Anterior cingulate cortex (tissue), 58 donors: ENCODE measurements at places on chromosomes 1 and 21.

GRCh38 chr1:53766831-53767405, 28.0 kb upstream of the GLIS1 start:
- DNase-seq = no peak

DNA sequence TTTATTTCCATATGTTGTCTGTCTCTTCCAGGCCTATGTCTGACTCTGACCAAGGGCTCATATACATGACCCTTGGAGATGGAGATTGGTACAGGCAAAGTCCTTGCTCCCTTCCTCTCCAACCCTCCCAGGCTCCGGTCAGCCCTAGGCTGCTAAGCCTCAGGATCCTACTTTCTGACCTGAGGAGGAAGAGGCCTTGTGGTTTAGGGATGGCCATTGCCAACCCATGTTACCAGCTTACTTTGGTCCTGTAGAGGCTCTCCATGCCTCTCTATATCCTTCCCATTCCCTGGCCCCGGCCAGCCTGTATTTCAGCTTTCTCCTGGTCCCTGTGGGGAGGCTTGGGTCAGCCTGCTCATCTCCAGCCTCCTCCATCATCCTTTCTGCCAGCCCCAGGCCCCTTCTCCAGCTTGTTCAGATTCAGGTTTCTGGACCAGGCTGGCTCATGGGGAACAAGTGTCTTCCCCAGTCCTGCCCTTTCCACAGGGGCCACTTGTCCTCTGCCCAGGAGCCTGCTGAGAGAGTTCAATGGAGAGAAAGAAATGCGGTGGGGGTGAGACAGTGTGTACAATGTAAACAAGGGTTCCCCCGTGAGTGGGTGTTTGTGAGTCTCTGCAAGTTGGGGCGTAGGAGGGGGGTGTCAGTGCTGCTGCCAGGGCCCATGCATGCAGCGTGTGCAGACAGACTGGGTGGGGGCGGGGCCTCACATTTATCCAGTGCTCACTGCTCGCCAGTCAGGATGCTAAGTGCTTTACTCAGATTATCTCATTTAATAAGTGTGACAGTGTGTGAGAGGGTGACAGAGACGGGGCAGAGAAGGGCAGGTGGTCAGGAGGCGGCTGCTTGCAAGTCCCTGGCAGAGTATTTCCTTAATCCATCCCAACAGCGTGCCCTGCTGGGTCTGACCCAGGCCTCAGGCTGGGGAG, 31.3 kb upstream of the FOXO6 start:
- DNase-seq = no peak

DNA sequence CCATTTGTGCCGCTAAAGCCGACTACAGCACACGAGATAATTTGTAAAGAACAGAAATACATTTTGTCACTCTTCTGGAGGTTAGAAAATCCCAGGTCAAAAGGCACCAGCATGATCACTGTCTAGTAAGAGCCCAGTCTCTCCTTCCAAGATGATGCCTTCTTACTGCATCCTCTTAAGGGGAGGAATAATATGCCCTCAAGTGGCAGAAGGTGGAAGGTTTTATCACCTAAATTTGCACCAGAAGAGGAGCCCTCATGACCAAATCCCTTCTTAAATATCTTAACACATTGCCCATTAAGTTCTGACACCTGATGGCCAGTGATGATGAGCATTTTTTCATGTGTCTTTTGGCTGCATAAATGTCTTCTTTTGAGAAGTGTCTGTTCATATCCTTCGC, 326.7 kb upstream of the RGS18 start:
- DNase-seq = no peak

DNA sequence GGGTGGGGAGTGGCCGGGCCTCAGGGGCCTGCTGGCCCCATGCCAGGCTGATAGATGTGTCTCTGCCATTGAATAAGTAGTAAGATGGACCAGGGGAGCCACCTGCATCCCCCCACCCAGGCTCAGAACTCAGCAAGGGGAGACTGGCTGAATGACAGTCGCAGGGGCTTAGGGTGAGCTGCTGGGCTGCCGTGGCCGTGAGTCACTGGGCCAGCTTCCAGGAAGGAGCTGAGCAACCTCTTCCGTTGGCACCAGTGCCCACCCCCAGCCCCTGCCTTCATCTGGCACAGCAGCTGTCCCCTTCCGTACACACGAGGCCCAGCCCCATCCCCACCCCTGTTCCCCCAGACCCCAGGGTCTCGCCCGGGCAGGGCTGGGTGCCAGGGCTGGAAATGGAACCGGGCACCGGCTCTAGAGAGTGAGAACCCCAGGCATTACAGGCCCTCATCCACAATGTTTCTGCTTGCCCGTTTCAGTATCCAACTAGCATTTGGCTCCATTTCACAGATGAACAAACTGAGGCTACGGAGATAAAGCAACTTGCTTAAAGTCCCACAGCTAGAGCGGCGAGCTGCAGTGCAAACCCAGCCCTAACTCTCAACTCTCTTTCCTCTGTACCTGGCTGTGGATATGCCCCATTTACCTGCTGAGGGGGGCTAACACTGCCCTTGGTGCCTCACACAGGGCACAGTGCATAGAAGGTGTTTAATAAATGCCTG, 10.2 kb downstream of the WNT4 start:
- peak; percentile 20 for DNase-seq

- no peak for DNase-seq
Observed at GRCh38 chr1:218557731-218558130, 212.6 kb downstream of the TGFB2 start.

DNA sequence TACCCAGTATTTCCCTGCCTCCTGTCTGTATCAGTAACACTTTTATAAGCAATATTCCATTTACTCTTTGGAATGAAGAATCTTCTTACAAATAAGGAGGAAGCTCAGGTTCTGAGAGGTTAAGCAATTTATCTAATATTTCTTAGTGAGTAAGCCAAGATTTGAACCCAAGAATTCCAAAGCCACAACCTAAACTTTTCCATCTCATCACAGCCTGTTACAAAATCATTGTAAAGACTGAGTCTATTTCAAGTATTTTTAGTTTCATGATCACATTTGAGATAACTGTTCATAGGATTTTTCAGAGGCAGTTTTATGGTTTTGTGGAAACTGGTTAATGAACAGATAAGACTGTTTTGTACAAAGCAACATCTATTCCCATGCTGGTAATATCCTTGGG, 29.8 kb upstream of the HHAT start:
- DNase-seq = no peak

GRCh38 chr1:215269955-215270354, 187.4 kb downstream of the KCNK2 start:
- DNase-seq = no peak

DNA sequence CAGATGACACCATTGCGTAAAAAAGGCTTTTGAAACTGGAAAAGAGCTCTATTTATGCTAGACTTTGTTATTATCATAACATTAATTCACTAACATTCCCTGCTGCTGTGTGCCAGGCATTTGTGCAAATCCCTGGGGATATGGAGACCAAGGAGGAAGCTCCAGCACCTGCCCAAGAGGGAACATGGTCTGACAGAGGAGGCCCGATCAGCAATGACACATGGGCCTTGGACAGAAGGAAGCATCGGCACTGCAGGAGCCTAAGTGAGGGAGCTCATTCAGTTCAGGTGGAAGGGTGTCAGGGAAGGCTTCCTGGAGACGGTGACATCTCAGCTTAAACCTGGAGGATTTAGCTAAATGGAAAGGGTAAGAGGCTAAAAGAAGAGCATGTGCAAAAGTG, 13.9 kb downstream of the CAMK2N1 start:
- DNase-seq = no peak

DNA sequence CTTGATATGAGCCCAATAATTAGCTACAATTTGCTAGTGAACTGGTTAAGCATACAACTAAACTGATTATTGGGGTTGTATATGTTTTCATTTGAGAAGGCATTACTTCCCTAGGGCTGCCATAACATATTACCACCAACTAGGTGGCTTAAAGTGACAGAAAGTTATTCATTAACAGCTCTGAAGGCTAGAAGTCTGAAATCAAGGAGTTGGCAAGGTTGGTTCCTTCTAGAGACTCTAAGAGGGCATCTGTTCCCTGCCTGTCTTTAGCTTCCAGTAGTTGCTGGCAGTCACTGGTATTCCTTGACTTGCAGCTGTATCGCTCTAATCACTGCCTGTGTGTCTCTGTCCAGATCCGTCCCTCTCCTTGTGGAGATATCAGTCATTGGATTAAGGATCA, 86.3 kb downstream of the LHX9 start:
- DNase-seq = no peak

DNA sequence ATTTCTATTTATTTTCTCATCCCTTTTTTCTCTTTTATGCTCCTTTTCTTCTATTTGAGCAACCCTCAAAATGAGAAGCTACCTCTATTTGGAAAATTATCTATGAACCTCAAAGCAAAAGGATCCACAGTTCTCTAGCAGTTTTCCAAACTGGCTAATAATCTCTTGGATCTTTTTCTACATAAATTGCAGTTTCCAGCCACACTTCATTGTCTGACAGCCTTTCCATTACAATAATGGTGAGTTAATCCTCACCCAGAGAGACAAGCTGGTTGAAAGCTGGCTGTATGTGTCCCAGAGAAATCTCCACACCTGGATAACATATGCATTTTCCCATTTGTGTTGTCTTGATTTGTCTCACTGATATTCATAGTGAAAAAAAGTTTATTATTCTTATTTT, 16.5 kb upstream of the HSD17B7 start:
- DNase-seq = no peak

DNA sequence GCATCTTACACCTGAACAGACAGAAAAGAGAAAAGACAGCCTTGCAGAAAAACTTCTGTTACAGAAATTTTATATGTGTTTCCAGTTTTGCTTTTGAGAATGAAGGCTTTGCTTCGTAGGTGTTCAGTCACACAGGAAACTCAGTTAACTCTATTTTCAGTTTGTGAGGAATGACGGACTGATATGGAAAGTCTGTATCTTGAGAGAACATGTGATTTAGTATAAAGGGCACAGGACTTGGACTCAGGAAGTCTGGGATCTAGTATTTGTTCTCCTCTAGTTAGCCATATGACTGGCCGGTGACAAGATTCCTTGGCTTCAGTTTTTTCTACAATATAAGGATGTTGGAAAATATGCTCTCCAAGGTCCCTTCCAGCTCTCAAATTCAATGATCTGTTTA, 149.1 kb downstream of the OLFM3 start:
- no peak for DNase-seq

DNA sequence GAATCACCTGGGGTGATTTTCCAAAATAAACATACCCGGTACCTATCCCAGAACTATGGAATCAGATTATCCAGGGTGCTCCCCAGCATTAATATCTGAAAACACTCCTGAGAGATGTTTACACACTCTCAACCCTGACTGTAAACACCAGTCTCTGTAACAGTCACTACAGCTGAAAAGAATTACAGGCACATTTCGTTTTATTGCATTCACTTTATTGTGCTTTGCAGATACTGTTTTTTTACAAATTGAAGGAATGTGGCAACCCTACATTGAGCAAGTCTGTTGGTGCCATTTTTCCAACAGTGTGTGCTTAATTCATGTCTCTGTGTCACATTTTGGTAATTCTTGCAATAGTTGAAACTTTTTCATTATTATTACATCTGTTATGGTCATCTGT, 31.8 kb downstream of the HSF2BP start:
- DNase-seq = no peak
